Fibroblast of skin of scalp (primary cell): ENCODE measurements at places on chromosomes 3 and 15.

DNA sequence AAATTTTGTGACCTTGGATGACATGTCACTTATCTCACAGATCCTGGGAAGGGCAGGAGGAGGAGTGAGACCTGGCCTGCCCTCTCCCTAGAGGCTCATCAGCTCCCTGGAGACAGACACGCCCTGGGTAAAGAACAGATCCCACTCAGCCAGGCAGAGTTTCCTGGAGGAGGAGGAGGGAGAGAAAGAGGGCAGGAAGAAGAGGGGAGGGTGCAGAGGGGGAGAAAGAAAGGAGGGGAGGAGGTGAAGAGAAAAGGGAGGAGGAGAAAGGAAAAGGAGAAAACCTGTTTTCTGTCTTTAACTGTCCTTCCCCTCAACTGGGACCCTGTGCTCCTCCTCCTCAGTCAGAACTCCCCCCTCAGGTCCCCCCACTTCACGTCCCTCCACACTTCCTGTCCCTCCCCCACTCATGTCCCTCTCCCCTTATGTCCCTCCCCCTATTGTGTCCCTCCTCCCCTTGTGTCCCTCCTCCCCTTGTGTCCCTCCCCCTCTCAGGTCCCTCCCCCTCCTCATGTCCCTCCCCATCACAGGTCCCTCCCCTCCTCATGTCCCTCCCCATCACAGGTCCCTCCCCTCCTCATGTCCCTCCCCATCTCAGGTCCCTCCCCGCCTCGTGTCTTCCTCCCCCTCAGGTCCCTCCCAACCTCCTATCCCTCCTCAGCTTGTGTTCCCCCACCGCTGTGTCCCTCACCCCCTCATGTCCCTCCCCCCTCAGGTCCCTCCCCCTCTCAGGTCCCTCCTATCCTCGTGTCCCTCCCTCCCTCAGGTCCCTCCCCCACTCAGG lies 52.3 kb upstream of the CGNL1 start:
- DNase-seq: peak; percentile 44

- DNase-seq: no peak
Observed at GRCh38 chr3:8506571-8507061, 5.0 kb downstream of the LMCD1 start.

GRCh38 chr3:137097386-137097785 lies 139.6 kb downstream of the IL20RB start:
- no peak for DNase-seq

DNA sequence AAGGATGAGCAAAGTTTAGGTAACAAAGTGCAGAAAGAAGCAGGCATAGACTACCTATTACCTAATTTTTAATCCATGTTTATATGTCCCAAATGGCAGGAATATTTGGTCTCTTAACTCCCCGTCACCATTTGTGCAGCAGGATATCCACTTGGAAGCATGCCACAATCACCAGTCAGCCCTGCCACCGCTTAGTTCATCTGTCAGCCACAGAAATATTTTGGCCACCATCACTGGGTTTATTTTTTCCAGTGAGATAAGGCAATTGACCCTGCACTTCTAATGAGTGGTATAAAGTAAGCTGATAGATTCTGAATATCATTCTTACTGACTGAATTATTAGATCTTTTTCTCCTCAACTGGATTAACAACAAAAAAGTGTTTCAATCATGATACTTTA lies 152.9 kb upstream of the SOX2 start:
- no peak for DNase-seq

- no peak for DNase-seq
Observed at GRCh38 chr15:71662306-71662705, 148.0 kb upstream of the NR2E3 start.

GRCh38 chr3:189902230-189903186 lies 218.2 kb downstream of the P3H2 start:
- peak; percentile 31 for DNase-seq
